Breast epithelium (tissue), 4 donors: ENCODE measurements at places on chromosomes 5 and 9. TPM values are rescaled to one million over a fixed set of nuclear protein-coding genes. Genes with fewer than 3 reads are reported as not detected.

PCDHA9 gene
- total RNA-seq = 0.16 TPM

DNA sequence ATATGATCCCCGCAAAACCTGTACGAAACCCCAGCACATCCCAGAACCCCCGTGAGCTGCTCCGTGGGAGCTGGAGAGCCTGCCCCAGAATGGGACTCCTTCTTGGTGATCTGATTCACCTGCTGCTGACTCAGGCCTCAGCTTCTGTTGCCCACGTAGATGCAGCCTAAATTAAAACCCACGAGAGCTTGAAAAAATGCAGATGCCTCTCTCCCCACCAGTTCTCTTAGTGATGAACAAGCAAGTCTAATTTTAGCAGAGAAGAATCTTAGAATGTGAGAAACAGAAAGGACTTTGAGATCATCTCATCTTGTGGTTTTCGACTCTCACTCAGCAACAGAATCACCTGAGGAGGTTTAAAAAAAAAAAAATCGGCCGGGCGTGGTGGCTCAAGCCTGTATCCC is 57.6 kb downstream of the TMOD1 start:
- no peak for DNase-seq

DNA sequence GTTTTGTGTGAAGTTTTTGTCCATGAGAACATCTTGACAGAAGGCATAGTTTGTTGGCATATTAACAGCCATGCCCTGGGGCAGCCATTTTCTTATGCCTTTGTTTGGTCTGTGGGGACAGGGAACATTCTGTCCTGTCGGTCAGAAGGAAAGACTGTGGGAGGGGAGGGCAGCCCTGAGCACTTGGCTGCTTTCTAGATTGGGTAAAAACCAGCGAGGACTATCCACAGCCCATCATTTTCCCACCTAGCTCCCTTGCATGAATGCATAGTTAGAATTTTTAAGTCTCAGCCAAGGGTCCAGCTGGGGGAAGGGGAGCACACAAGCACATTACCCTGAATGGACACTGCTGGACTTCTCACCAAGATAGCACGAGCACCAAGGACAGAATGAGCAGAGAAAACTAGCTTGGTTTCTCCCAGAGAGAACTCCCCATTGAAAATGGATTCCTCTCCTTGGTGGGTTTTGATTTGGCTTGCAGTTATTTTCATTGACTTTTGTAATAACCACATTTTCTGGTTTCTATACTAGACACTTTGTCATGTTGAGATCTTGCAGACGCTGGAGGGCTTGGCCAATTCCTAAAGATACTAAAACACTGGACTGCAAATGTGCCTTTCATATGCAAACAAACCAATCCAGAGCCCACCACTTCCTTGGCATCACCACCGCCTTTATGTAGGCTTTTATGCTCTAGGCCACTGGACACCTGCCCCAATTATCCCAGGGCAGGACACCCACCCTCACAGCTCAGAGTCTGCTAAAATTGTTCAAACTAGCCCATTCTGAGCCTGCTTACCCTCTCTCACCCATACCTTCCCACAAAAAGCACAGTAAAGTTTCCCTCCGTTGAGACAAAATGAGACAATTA is 129.9 kb downstream of the BOD1 start:
- DNase-seq = peak; percentile 96

- DNase-seq = no peak
Measured at GRCh38 chr5:56567278-56567677, 248.1 kb upstream of the MAP3K1 start.

PTPN3 gene
- 14.4 TPM for total RNA-seq

DNA sequence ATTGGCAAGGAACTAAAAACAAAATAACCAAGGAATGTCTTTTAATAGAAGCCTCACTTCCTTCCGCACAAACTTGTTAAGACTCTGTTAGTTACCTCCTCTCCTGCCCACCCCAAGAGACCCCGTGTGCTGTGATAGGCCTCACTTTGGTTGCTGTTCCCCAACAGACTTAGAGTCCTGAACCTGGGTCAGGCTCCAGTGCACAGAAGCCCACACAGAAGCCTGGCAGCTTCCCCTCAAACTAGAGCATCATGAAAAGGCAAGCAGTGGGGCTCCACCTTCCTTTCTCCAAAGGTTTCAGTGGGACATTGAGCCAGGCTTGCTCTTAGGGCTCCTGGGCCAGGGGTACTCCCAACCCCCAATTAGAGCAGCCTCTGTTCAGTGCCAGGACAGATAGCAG is 230.5 kb downstream of the ESM1 start:
- no peak for DNase-seq

DNA sequence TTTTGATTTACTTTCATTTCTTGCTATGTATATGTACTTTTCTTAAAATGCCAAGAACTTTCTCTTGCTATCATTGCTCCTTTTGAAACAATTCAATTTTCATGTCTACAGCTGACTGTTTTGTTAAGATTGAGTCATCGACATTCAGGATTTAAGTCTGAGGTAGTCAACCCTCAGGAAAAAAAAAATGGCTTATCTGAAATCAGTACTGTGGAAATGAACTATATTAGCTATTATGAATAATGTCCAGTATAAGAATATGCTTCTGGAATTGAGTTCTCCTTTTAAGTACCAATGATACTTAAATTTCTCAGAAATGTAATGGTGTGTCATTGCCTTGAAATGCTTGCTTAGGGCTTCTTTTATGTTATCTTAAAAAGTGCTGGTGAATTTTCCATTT is 37.9 kb downstream of the TNFAIP8 start:
- no peak for DNase-seq

GRCh38 chr9:121598965-121599871 is 52.2 kb upstream of the DAB2IP start:
- peak; percentile 83 for DNase-seq

PCDHGC5 gene
- 3.3 TPM for total RNA-seq

PCDHA6 gene
- total RNA-seq = 2.6 TPM

IRX1 gene
- total RNA-seq = 49.2 TPM

- no peak for DNase-seq
Measured at GRCh38 chr5:76999451-76999850, 30.8 kb upstream of the AGGF1 start.

CDHR2 gene
- total RNA-seq = not detected

DNA sequence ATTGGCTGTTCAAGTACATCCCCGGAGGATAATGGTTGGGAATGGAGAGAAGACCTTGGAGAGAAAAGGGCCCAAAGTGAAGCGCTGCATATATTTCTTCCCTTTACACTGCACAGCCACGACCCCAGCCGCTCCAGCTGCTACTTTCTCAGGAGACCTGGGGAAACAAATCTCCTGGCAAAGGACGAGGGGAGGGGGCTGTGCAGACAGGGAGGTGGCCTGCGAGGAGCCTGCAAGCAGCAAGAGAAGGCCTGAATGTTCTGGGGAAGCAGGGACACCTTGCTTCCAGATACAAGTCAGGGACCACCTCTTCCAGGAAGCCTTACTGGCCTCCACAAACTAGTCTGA is 739 bp upstream of the PDLIM4 start:
- DNase-seq = no peak

DNA sequence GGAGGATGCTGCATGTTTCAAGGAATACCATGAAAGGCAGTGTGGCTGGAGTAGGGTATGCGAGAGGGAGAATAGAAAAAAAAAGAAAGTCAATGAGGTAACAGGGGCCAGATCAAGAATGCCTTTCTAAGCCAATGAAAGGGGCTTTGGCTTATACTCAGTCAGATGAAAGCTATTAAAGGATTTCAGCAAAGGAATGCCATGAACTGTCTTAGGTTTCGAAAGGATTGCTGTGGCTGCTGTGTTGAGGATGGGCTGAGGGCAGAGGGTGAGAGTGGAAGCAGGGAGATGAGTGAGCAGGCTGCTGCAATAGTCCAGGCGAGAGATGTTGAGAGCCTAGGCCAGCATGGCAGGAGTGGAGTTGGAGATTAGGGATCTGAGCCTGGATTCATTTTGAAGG is 135.4 kb upstream of the CKMT2 start:
- DNase-seq = no peak

GRCh38 chr9:91403665-91404543 is 19.7 kb downstream of the NFIL3 start:
- no peak for DNase-seq

IGFBPL1 gene
- not detected for total RNA-seq

UNC5A gene
- not detected for total RNA-seq

FOXD4L3 gene
- total RNA-seq = not detected

DNA sequence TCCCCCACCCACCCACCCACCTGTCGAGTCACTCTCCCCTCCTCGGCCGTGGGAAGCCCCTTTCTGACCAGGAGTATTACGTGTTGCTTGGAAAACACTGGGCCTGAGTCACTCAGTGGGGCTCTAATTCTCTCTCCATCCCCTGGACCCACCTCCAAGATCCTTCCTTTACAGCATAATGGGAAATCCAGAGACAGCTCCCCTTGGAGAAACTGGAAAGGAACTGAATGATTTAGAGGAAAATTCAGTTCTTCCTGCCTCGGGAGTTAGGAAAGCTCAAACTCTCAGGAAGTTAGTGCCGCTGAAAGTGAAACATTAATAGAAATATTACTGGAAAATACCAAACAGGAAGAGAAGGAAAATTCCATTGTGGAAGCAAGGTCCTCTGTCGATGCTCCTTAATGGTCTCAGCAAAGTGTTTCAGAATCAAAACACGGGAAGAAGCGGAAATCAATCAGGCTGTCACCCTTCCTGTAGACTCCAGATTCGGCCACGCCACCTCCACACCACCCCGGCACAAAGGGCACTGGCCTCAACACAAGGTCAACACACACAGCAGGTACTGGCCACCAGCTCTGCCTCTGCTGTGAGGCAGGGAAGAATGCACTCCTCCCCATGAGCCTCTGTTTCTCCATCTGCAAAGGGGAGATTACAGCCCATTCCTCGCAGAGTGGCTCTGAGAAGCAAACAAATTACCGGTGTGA is 9.6 kb downstream of the SHB start:
- no peak for DNase-seq

CCDC180 gene
- 5.4 TPM for total RNA-seq

DNA sequence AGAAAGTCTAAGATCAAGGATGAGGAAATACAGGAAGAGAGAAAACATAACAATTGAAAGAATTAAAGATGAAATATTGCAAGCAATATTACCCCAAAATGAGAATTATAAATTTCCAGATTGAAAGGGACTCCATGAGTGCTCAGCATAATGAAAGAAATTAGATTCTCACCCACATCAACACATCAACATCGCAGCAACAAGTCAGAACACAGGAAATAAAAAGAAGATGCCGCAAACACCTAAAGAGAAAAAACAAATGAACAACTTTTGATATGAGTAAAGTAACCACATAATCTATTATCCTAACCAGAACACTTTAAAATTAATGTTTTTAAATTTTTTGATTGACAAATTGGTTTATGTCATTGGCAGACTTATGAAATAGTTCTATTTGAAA is 318.3 kb upstream of the PTGER4 start:
- DNase-seq = no peak

GRCh38 chr9:137240318-137240840 is 708 bp upstream of the TUBB4B start:
- DNase-seq = peak; percentile 72

- no peak for DNase-seq
Measured at GRCh38 chr5:61675015-61675692, 343.1 kb downstream of the ZSWIM6 start.
